ENCODE measurements at places on chromosomes 5 and 9. TPM values are rescaled to one million over a fixed set of nuclear protein-coding genes. Genes with fewer than 3 reads are reported as not detected.

Gene PFN3
- total RNA-seq, result 1.1 TPM

Gene GLRA1
- not detected for total RNA-seq

Gene ZNF462
- total RNA-seq, result 18.0 TPM

Gene LHX6
- not detected for total RNA-seq

Gene OTULINL
- total RNA-seq, result 0.37 TPM

Gene NADK2
- total RNA-seq, result 19.1 TPM

Gene LOX
- 26.4 TPM for total RNA-seq

Gene HTR4
- total RNA-seq, result not detected

Gene ADAMTS12
- 28.7 TPM for total RNA-seq

Gene GDNF
- 0.39 TPM for total RNA-seq

Gene SLCO6A1
- not detected for total RNA-seq

Gene MARCOL
- total RNA-seq, result not detected

Gene FAM78A
- 0.59 TPM for total RNA-seq

Gene OTP
- total RNA-seq, result not detected

Gene IL3
- not detected for total RNA-seq

Gene PCDHGA4
- total RNA-seq, result 3.5 TPM

Gene AFAP1L1
- total RNA-seq, result 8.2 TPM

Gene TRPM3
- total RNA-seq, result 16.2 TPM

Gene COL23A1
- not detected for total RNA-seq

Gene RASA1
- total RNA-seq, result 19.5 TPM

Gene NEUROG1
- not detected for total RNA-seq

Gene UBLCP1
- total RNA-seq, result 23.1 TPM

Gene TMEM252
- not detected for total RNA-seq

Gene LHX3
- total RNA-seq, result not detected

Gene IFNB1
- not detected for total RNA-seq

Gene WDR38
- not detected for total RNA-seq
